ENCODE measurements at places on chromosomes 2 and 18. TPM values are rescaled to one million over a fixed set of nuclear protein-coding genes. Genes with fewer than 3 reads are reported as not detected.

GRCh38 chr2:2582998-2583545 is 252.0 kb upstream of the MYT1L start:
- no peaks in the 10 kb centered on the region for H3K27me3 ChIP-seq
- no peak overlapping the region for H3K4me3 ChIP-seq
- H3K4me1 ChIP-seq = no peaks in the 10 kb centered on the region
- H3K27ac ChIP-seq = no peak overlapping the region
- H3K36me3 ChIP-seq = no peaks in the 10 kb centered on the region

GRCh38 chr18:62368100-62368499 is 43.0 kb downstream of the TNFRSF11A start:
- no peak overlapping the region for H3K4me3 ChIP-seq
- no peaks in the 10 kb centered on the region for H3K27me3 ChIP-seq
- no peaks in the 10 kb centered on the region for H3K4me1 ChIP-seq
- no peak overlapping the region for H3K27ac ChIP-seq
- no peak for DNase-seq

DNA sequence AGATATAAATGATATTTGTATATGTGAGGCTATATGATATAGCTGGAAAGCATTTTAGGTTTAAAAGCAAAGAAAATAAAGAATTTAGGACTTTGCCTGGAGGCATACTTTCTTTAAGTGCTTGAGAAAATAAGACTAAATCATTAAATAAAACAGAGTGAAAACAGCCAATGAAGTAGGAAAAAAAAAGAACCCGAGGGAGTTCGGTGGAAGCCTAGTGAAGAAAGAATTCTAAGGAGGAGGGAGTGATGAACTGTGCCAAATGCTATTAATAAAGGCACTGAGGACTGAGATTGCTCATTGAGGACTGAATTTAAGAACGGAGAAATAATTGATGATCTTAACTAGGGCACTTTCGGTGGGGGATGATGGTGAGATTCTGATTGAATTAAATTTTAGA is 573.5 kb downstream of the DSC3 start:
- no peak for DNase-seq
- no peaks in the 10 kb centered on the region for H3K36me3 ChIP-seq
- no peaks in the 10 kb centered on the region for H3K4me1 ChIP-seq
- H3K27ac ChIP-seq = no peak overlapping the region
- H3K27me3 ChIP-seq = no peaks in the 10 kb centered on the region

- no peak overlapping the region for H3K4me3 ChIP-seq
- H3K27ac ChIP-seq = no peak overlapping the region
- no peaks in the 10 kb centered on the region for H3K36me3 ChIP-seq
- peak; percentile 42 for DNase-seq
- H3K27me3 ChIP-seq = no peaks in the 10 kb centered on the region
- peaks cover 8% of the 10 kb centered on the region for H3K4me1 ChIP-seq
Measured at GRCh38 chr2:172253190-172254052, 150.7 kb upstream of the DLX2 start.

DNA sequence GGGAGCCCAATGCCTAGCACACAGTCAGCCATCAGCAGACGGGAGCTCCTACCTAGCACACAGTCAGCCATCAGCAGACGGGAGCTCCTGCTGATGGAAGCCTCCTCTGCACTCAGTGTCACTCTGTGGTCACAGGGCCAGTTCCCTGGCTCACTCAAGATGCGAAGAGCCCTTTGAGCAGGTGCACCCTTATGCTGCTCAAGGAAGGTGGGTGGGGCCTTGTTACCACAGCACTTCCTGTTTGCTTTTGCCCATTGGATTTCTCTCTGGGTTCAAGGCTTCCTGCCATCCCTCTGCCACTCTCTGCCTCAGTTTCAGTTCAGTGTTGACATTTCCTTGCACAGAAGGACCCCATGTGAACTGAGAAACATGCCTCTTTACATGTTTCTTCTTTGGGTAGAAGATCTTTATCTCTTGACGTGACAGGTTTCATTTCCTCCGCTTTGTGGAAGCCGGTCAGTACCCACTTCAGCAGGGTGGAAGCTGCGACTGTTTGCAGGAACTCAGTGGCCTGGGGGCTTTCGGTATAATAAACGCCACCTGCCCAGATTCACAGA is 11.6 kb downstream of the TRIB2 start:
- no peaks in the 10 kb centered on the region for H3K27me3 ChIP-seq
- H3K27ac ChIP-seq = peak overlapping the region; percentile 47
- peak; percentile 68 for DNase-seq
- H3K4me3 ChIP-seq = peak overlapping the region; percentile 31

GRCh38 chr2:151258121-151258520 is 3.5 kb downstream of the RBM43 start:
- H3K4me3 ChIP-seq = no peak overlapping the region
- peaks cover 25% of the 10 kb centered on the region for H3K36me3 ChIP-seq
- H3K27ac ChIP-seq = no peak overlapping the region
- no peaks in the 10 kb centered on the region for H3K27me3 ChIP-seq

DNA sequence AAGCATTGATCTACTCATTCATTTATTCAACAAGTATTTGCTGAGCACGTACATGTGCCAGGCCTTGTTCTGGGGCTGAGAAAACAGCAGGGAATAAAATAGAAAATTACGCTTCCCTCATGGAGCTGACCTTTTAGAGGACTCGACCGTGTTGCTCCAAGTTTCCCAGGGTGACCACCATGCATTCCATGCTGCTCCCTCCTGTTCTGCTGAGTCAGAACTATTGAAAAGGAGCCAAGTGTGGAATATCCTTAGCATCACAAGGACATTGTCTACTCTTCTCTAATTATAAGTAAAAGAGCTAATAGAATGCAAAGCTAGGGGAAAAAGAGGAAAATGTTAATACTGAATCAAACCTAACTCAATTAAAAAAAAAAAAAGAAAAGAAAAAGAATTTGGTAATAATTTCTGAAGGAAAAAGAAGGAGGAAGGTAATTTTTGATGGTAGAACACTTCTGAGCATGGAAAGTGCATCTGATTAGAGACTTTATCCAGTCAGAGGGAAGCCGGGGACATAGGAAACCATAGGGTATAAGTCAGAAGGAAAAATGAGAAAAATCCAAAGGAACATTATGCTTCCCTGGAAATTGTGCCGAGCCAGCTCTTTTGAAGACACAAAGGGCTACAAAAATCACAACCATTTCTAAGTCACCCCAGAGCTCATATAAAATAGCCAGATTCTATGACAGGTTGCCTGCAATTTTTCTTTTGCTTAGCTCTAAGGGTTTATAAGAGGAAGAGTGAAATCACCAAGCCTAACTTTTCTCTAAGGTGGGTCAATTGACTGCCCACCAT is 339.4 kb downstream of the RND3 start:
- no peak for DNase-seq
- no peak overlapping the region for H3K4me3 ChIP-seq
- H3K36me3 ChIP-seq = no peaks in the 10 kb centered on the region
- H3K27ac ChIP-seq = no peak overlapping the region
- no peaks in the 10 kb centered on the region for H3K27me3 ChIP-seq
- H3K4me1 ChIP-seq = no peaks in the 10 kb centered on the region

DNA sequence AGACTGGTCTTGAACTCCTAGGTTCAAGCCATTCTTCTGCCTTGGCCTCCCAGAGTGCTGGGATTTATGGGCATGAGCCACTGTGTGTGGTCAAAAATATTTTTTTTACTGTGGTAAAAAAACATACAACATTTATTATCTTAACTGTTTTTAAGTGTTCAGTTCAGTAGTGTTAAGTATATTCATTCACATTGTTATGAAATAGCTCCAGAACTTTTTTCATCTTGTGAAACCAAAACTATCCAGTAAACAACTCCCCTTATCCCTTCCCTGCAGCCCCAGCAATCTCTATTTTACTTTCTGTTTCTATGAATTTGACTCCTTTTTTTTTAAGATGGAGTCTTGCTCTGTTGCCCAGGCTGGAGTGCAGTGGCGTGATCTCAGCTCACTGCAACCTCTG is 9.3 kb downstream of the RMC1 start:
- H3K4me1 ChIP-seq = peaks cover 15% of the 10 kb centered on the region
- peaks cover 70% of the 10 kb centered on the region for H3K36me3 ChIP-seq
- no peak for DNase-seq
- no peak overlapping the region for H3K27ac ChIP-seq

- no peaks in the 10 kb centered on the region for H3K4me1 ChIP-seq
- no peak overlapping the region for H3K4me3 ChIP-seq
- H3K27ac ChIP-seq = no peak overlapping the region
- DNase-seq = no peak
- no peaks in the 10 kb centered on the region for H3K36me3 ChIP-seq
Measured at GRCh38 chr2:240200230-240201051, 60.0 kb upstream of the OTOS start.

DNA sequence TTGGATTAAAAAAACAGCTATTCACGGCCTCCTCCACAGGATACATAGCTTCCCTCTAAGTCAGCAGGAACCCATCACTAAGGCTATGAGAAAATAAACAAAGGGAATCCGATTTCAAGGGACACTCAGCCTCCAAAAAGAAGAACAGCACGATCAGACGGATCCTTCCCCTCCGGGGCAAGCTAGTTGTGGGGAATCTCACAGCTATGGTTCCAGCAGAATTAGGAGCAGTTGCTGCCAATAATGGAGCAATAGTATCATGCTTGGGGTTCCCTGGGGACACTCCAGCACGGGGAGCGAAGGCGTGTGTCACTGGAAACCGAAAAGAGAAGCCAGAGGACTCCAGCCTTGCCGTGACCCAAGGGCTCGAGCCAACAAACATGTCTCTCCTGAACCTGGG is 163.1 kb downstream of the TTC32 start:
- H3K36me3 ChIP-seq = no peaks in the 10 kb centered on the region
- H3K4me3 ChIP-seq = no peak overlapping the region
- no peak overlapping the region for H3K27ac ChIP-seq
- H3K4me1 ChIP-seq = no peaks in the 10 kb centered on the region

- DNase-seq = no peak
- no peaks in the 10 kb centered on the region for H3K36me3 ChIP-seq
- no peak overlapping the region for H3K4me3 ChIP-seq
- H3K27me3 ChIP-seq = no peaks in the 10 kb centered on the region
- H3K4me1 ChIP-seq = no peaks in the 10 kb centered on the region
- no peak overlapping the region for H3K27ac ChIP-seq
Measured at GRCh38 chr2:170122883-170123547, 54.9 kb upstream of the MYO3B start.

DNA sequence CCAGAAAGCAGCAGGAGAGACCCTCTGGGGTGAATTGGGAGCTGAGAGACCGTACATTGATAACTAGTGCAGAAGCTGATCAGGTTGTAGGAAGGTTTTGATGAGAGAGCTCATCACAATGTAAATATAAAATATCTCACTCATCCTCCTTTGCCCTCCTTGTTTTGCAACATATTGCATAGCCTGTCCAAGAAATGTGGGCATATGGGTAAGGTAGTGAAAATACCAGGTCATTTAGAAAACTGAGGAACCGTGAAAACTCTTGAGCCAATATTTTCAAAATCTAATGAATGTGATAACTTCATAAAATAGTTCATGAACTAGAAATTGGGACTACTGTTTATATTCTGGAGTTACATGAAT is 31.4 kb downstream of the C18orf54 start:
- no peak overlapping the region for H3K4me3 ChIP-seq
- DNase-seq = no peak
- no peaks in the 10 kb centered on the region for H3K36me3 ChIP-seq
- H3K27ac ChIP-seq = no peak overlapping the region

DNA sequence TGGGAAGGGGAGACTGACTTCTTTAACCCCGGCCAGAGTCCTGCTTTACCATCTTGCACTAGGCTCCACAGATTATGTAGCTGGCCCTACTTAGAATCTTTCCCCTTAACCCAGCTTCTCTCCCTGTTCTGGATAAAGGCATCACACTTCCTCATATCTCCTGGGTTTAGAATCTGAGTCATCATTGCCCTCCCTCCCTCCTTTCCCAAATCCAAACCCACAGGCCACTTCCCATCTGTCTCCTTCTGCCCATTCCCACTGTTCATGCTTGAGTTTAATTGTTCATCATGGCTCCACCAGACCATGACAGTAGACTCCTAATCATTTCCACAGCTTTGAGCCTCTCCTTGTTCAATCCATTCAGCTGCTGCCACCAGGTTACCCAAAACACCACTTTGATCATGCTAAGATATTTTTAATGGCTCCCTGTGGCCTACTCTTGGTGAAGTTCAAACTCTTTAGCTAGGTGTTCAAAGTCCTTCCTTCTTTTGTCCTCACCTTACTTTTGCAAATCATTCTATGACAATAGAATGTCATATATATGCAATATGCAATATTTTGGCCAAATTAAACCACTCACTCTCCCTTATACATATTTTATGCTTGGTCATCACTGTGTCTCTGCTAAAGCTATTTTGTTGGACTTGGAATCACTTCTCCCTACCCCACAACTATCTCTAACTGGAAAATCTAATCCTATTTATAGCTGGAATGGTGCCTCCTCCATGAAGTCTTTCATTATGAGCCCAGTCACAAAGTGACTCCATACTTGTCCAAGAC is 5.5 kb downstream of the PDE11A start:
- H3K4me1 ChIP-seq = no peaks in the 10 kb centered on the region
- H3K36me3 ChIP-seq = no peaks in the 10 kb centered on the region
- no peak overlapping the region for H3K27ac ChIP-seq
- DNase-seq = no peak

- H3K4me3 ChIP-seq = no peak overlapping the region
- H3K36me3 ChIP-seq = no peaks in the 10 kb centered on the region
- H3K4me1 ChIP-seq = no peaks in the 10 kb centered on the region
- H3K27me3 ChIP-seq = no peaks in the 10 kb centered on the region
- no peak overlapping the region for H3K27ac ChIP-seq
- DNase-seq = no peak
Measured at GRCh38 chr2:70708376-70709199, 59.4 kb downstream of the ADD2 start.

DNA sequence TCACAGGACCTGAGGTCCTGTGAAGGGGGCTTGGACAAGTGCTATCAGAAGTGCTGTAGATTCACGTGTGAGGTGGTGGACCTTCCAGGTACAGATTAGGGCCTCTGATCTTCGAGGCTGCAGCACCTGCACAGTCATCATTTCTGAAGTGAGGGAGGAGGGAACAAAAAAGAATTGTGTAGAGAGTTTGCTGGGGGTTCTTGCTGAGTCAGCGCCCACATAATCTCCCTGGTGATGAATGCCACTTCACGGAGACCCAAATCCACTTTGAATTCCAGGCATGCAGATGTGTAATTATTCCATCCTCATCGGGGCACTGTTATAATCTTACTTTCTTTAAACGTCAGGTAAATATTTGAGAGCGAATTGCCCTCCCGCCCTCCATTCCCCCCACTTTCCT is 128.5 kb upstream of the CAPN13 start:
- no peak overlapping the region for H3K4me3 ChIP-seq
- H3K4me1 ChIP-seq = no peaks in the 10 kb centered on the region

The SPATA3 gene
- not detected for total RNA-seq

The CABYR gene
- total RNA-seq = 0.75 TPM

The ARHGAP15 gene
- 165 TPM for total RNA-seq

The TNS1 gene
- total RNA-seq = 0.25 TPM

The ALPG gene
- total RNA-seq = not detected

The DES gene
- not detected for total RNA-seq

The LAMA1 gene
- not detected for total RNA-seq

The C2orf74 gene
- 1.7 TPM for total RNA-seq

The TCF7L1 gene
- not detected for total RNA-seq
